CD4-positive, alpha-beta T cell treated with Interferon gamma for 1 hour (primary cell): ENCODE measurements at places on chromosomes 2 and 18.

GRCh38 chr18:46639386-46639785, 17.6 kb downstream of the LOXHD1 start:
- no peak for DNase-seq

DNA sequence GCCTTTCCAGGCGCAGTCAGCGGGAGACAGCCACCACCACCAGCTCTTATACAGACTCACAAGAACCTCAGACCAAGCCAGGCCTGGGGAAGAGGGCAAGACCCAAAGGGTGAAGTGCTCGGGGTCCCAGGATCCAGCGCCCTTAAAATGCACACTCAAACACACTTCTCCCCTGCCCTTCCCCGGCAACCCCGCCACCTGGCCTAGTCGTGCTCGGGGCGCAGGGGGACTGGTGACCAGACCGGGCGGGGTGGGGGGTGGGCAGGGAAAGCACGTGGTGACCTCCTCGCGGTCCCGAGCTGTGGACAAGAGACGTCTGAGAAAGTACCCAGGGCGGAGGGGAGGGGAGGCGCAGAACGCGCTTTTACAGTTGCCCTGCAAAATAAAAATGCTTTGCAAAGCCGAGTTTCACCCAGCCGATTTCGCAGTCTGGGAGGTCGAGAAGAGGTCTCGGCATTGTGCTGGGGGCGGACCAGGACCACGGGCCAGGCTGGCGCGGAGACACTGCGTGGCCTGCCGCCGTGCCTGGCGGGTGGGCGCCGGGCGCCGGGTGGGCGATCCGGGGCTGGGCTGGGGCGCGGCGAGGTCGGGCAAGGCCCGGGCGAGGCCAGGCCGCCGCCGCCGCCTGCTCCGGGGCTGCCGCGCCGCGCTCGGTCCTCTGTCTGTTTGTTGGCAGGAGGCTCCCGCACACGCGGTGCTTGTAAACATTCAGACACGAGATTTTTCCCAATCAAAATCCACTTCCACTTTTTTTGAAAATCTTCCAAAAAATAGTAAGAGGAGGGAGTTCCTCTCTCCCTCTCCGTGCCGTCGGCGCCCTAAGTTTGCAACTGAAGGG, 2.0 kb downstream of the BCL11A start:
- DNase-seq, result no peak

DNA sequence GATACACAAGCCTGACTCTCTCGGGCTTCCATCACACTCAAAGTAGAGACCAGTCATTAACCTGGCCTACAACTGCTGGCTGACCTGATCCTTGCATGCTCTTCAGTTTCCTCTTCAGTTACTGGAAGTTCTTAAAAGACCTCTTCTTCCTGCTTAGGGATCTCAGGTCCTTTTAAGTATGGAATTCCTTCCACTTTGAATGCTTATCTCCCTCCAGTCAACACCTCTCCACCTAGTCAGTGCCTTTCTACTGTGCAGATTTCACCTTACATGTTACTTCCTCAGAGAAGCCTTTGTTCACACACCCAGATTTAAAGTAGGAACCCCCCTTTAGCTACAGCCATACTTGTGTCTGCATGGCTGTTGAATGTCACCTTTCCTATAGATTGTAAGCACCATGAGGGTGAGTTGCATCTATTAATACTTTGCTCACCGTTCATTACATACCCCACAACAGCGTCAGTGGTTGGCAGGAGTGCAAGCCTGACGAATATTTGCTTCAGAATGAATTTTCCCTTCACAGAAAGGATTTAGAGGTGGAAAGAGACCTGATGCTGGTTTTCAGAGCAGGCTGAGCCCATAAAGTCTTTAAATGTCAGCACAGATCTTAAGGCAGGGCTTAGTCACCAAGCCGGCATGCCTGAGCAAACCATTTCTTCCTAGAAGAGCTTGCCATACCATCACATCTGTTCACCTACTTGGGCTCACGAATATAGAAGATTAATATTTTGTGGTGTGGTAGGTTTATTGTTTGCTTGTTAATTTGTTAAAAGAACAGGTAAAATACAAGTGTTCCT, 90.1 kb downstream of the ACVR1 start:
- no peak for DNase-seq

- no peak for DNase-seq
These were observed 38.1 kb downstream of the CHRNA1 start for GRCh38 chr2:174726212-174726611.

DNA sequence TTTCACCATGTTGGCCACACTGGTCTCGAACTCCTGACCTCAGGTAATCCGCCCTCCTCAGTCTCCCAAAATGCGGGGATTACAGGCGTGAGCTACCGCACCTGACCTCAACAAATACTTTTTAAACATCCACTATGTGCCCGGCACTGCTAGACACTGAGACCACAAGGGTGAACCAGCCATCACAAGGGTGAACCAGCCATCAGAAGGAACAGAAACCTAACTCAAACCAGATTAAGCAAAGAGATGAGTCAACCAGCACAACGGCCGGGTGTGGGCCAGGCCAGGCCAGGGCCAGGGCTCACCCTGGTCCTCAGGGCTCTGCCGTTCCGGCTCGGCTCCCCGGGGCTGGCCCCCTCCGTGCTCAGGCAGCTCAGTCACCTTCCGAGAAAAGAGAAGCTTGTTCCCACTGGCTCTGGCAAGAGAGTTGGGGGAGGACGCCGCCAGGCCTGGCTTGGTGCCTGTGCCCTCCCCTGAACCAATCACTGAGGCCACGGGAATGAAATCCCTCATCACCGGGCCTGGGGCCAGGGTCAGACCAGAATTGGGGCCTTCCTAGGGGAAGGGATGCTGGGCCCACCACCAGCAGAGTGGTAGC, 4.4 kb downstream of the TEX44 start:
- peak; percentile 77 for DNase-seq

DNA sequence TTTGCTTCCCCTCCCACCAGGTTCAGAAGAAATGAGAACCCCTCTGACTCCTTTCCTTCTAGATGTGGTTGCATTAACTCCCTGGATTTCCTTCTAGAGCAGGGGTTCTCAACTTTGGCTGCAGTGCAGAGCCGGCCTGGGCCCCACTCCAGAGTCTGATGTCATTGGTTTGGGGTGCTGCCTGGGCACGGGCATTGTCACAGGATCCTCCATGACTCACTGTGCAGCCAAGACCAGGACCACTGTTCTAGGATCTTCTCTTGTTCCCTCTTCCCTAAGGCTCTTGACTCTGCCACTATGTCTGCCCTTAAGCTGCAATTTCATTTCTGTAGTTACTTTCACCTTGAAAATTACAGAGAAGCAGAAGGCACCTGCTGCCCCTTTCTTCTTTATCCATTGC, 31.8 kb downstream of the TBC1D8 start:
- DNase-seq, result no peak

DNA sequence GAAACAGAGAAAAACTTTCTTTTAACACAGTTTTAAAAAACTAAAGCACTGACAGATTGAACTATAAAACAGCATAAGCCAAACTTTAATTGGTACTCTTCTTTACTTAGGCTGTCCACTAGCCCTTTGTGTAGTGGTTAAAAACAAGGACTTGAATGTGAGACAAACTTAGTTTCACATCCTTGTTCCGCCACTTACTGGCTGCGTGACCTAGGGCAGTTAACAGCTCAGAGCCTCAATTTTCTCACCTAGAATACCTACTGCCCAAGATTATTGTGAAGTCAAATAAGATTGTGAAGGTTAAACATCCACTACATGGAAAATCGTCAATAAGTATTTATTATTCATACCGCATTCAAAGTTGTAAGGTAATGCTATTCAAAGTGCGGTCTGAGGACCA, 2.0 kb downstream of the WDR35 start:
- DNase-seq, result no peak

GRCh38 chr2:55416786-55417568, 2.7 kb downstream of the CCDC88A start:
- no peak for DNase-seq

- no peak for DNase-seq
These were observed 4.9 kb upstream of the GATA6 start for GRCh38 chr18:22164337-22165048.

DNA sequence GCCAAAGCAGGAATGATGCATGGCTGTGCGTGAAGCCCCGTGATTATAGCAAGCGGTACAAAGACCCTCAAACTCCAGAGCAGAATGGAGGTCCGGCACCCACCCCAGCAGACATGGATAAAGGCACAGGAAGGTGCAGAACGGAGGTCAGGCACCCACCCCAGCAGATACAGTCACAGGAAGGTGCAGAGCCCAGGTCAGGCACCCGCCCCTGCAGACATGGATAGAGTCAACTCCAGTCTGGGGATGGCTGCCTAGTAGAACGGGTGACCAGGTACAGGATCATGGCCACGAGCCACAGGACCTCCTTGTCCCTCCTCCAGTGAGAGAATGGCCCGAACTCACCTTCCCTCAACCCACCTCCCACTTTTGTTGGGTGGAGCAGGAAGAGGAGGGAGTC, 318.3 kb upstream of the SALL3 start:
- no peak for DNase-seq

DNA sequence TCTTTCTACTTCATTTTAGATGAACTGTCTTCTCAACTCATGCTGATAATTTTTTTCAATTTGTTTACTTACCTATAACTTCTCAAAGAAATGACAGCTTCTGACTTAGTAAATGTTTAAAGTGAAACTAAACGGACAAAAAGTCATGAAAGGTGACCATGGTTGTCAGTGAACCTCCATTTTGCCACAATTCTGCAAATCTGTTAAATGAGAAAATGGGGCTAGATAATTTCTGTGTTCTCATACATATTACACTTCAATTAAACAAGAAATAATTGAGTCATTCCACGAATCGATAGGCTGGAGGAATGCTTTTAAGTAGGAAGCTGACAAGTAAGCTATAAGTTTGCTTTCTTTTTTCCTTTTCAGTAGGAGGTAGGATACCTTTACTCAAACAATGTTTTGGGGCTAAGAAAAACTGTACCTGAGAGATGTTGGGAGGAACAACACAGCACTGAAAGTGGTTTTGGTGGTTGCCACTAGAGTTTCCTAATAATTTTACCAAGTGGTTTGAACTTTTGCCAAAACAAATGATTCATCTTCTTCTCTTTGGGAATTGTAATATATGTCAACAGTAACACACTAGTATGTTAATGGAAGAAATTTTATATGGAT, 17.1 kb downstream of the DYNAP start:
- DNase-seq, result no peak

DNA sequence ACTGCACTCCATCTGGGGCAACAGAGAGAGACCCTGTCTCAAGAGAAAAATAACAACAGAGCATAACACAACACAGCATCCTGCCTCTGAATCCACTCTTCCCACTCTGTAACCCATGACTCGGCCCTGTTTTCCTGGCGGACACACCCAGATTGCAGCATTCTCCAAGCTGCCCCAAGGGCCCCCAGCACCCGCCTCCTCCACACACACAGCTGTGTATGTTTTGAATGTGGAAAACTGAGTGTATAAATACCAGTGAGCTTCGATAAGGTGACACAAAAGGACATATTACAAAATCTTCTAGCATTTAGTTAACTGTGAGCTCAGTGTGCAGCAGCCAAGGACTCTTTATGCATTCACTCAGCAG, 13.0 kb downstream of the IMPA2 start:
- DNase-seq, result no peak

GRCh38 chr2:109196081-109196875, 67.3 kb downstream of the SH3RF3 start:
- no peak for DNase-seq
